SHP77 treated with DMSO at 0.1 percent for 48 hours (cell line): ENCODE measurements at places on chromosomes 6 and 20.

GRCh38 chr6:127969701-127970100, 68.8 kb upstream of the THEMIS start:
- no peak for DNase-seq

- DNase-seq = no peak
Measured at GRCh38 chr20:31842471-31843157, 2.8 kb downstream of the FOXS1 start.

DNA sequence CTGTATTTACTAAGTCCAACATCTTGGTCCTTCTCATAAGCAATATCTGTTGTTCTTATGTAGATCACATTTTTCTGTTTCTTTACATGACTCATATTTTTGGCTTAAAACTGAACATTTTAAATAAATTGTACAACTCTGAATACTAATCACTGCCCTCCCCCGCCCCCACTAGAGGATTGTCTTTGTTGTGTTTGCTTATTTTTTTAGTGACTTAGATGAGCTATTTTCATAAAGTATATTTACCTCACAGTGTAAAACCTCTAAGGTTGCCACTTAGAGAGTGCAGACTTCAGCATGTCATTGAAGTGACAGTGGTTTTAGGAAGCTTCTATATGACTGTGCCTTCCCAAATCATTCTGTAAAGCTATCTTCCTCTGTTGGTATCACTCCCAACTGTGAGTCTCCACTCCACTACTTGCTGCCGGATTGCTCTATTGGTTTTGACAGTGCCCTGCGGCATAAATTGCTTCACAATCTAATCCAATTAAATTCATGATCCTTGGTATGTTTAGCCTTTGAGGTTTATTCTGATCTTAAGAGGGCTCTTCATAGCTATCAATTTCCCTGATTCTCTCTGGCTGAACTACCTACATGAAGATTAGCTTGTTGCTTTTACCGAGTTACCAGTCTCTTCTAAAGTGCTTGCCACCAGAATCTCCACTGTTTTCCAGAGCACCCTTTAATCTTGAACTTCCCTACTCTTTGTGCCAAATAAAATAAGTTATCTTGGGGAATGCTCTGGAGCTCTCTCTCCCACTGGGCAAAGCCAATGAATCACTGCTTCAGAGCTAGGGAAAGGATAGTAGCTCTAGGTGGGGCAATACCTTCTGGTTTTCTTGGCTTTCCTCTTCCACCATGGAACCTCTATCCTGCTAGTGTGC, 33.0 kb downstream of the SPTLC3 start:
- no peak for DNase-seq

- no peak for DNase-seq
Measured at GRCh38 chr6:42829561-42830092, 47.8 kb downstream of the BICRAL start.

GRCh38 chr6:32117461-32117860, 8.3 kb upstream of the TNXB start:
- DNase-seq = no peak

DNA sequence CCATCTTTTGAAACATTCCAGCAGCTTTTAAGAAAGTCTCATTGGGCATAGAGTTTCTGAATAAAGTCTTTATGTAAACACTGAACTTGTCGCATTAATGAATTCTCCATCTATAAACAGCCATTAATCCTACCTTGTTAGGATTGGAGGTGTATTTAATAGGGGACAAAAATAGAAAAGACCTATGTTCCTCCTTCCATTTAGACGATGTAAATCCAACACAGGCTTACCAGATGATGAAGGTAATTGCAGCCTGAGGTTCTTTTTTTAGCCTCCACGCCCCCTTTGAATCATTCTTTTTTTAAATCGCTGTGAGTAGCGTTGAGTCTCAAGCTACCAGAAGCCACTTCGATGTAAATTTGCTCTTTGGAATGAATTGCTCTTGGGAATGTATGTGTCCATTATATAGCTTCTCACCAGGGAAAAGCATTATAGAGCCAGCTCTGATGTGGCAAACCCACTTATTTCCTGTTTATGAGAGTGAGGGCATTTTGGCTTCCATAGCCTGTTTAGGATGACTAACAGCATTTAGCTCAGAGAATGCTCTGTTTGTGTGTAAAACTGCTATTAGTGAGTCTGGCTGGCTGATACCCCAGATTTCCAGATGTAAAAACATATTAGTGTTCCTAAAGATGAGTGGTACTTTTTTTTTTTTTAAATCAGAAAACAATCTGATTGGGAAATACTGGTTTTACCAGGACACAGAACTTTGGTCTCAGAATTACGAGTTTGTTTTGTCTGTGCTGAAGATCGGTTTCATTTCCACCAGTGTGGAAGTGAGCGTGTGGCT, 74.9 kb upstream of the CLDN20 start:
- no peak for DNase-seq

- peak; percentile 86 for DNase-seq
Measured at GRCh38 chr6:21949211-21949801, 347.5 kb downstream of the PRL start.

- DNase-seq = peak; percentile 42
Measured at GRCh38 chr6:150409576-150410066, 40.8 kb downstream of the IYD start.

GRCh38 chr6:166728884-166729530, 102.0 kb upstream of the RPS6KA2 start:
- DNase-seq = no peak

DNA sequence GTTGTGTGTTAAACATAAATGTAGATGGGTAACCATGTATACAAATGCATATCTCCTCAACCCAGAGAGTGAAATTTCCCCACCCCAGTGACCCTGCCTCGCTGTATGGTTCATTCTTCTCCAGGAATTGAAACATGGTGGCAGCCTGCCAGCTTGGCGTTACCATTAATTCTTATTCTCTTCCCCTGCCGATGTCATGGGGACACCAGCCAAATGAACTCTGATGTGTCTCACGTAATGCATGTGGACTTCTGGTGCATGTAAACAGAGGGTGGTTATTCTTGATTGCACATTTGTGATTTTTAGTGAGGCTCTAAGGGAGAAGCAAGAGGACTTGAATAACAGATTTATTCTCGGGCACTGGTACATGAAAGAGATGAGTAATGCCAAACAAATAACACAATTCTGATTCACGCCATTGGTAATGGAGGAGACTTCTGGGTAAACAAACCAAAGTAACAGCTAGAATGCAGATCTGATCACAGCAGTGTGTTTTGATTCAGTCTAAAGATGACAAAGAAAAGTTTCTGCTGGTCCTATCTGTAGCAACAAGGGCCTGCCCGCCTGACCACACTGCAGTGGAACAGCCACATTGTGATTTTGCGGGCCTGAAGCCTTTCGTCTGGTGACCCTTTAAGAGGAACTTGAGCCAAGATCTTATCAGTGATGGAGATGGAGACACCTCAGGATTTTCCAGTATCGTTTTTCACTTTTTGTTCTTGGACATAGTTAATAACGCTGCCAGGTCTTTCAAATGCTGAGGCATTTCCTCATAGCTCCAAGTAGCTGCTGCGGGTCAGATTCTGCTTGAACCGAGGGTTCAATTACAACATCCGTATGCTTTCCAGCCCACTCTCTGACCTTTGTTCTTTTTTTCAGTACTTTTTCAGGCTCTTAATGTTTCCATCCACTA, 171.8 kb upstream of the AKAP12 start:
- DNase-seq = no peak

- DNase-seq = no peak
Measured at GRCh38 chr6:1586256-1586655, 23.5 kb upstream of the FOXC1 start.

DNA sequence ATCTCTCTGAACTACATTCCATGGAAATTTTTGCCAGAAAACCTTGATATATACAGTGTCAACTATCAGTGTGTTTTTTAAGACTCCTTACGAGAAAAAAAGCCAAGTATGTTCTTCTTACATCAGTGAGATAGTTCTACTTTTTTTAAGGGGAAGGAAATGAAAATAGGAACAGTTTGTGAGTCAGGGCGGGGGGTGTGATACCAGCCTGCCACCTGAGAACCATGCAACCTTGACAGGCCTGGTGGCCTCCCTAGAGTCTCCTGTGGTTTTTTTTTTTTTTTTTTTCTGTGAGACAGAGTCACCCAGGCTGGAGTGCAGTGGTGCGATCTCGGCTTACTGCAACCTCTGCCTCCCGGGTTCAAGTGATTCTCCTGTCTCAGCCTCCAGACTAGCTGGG, 96.3 kb upstream of the GCM1 start:
- DNase-seq = no peak
